ENCODE measurements at places on chromosomes 1 and 21.
A peak's percentile ranks its signal among the peaks of the same experiment; 100 is the strongest.

DNA sequence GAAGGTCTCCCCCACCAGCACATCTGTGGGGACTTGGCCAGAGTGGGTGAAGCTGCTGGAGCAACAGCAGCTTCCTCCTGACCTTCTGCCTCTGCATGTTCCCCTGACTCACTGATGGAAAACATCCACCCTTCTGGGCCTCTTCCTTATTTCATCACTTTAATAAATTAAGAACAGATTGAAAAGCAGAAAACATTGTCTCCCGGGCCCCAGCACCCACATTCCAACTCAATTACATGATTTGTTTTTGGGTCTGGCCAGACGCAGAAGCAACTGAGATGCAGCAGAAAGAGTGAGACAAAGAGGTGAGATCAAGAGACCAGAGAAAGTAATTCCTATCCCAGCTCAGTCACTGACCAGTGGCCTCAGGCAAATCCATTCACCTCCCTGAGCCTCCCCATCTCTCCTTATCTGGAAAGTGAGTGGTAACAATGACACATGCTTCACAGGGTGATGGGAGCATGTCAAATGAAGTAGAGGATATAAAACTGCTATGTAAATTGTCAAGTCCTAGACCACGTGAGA, 157.1 kb downstream of the ELAVL4 start:
- peak; percentile 2 for DNase-seq

GRCh38 chr1:71093938-71094337, 13.1 kb upstream of the ZRANB2 start:
- no peak for DNase-seq

DNA sequence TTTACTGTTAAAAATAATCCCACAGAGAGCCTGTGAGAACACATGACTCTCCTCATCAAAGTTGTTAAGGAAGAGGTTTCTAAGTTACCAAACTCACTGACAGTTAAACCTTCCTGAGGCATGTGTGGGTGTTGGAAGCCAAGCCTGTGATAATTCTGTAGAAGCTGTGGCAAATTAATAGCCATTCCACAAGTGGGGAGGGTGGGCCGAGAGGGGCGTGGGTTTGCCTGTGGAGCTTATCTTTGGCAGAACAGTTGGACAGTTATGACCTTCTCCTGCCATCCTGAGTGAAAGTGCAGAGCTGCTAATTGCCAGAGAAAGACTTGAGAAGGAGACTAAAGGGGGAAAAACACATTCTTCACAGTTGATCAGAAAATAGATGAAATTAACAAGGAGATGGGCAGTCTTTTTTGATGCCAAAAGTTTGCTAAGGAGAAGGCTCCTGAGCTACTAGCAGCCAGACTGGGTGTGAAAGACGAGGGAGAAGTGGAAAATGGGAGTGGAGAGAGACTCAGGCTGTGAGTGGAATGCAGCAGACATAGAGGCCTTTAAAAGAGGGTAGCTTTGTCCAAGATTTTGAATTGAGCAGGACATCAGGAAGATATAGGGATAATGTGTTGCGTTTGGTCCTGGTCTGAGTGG, 1.6 kb upstream of the PLA2G2C start:
- DNase-seq = no peak

DNA sequence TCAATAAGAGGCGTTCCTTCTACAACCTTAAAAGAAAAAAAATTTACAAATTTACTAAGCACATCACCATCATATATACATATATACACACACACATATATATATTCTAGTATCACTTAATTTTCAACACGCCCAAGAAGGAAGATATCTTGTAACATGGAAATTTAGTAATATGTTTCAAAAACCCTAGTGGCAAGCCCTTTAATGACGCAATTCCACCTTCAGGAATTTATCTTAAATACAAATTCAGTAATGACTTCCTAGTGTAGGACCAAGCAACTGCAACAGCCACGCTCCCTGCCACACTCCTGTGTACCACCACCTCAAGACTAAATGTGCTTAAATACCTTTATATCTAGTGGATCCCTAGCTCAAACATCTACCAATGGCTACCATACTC, 12.5 kb downstream of the LBR start:
- DNase-seq = no peak

GRCh38 chr21:34343347-34343746, 20.5 kb upstream of the KCNE2 start:
- DNase-seq = no peak

GRCh38 chr1:165856021-165856420, 28.6 kb downstream of the UCK2 start:
- no peak for DNase-seq

- DNase-seq = no peak
Observed at GRCh38 chr1:212213784-212214183, 71.4 kb upstream of the PPP2R5A start.

- DNase-seq = no peak
Observed at GRCh38 chr1:157106813-157107189, 7.2 kb upstream of the ETV3L start.

Data from trophoblast cell (in vitro differentiated cells and primary cell).